ENCODE measurements at places on chromosomes 5 and 9. TPM values are rescaled to one million over a fixed set of nuclear protein-coding genes. Genes with fewer than 3 reads are reported as not detected.

The DMRT2 gene
- total RNA-seq: under 0.01 TPM

The FAM221B gene
- total RNA-seq: not detected

The CRB2 gene
- total RNA-seq: not detected

The ARID3C gene
- 0.50 TPM for total RNA-seq

The PDZD2 gene
- 11.5 TPM for total RNA-seq

The IL3 gene
- total RNA-seq: not detected

The ADAMTSL1 gene
- total RNA-seq: 0.68 TPM

The KIF2A gene
- 45.5 TPM for total RNA-seq

The TNIP1 gene
- 212 TPM for total RNA-seq

The MOB3B gene
- 0.68 TPM for total RNA-seq
